CD4-positive, alpha-beta T cell treated with Interleukin-21 for 1 hour (primary cell): ENCODE measurements at places on chromosomes 5 and 9.

GRCh38 chr9:20508242-20508641 is 114.1 kb downstream of the MLLT3 start:
- DNase-seq, result no peak

DNA sequence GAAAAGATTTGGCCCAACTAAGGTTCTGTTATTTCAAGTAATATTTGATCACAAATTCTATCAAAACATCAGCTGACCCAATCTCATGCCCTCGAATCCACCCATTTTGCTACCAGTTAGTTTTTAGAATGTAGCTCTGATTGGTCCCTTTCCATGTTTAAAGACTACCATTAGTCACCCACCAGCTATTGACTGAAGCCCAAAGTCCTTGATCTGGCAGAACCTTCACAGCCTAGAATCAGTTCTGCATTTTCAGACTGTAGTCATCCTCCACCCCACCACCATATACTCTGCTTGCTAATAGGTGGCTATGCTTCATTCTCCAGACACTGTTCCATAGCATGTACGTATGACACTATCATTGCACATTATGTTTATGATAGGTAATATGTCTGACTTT is 182.2 kb upstream of the TARS1 start:
- no peak for DNase-seq

- no peak for DNase-seq
Measured at GRCh38 chr9:19117039-19117716, 10.1 kb downstream of the PLIN2 start.

DNA sequence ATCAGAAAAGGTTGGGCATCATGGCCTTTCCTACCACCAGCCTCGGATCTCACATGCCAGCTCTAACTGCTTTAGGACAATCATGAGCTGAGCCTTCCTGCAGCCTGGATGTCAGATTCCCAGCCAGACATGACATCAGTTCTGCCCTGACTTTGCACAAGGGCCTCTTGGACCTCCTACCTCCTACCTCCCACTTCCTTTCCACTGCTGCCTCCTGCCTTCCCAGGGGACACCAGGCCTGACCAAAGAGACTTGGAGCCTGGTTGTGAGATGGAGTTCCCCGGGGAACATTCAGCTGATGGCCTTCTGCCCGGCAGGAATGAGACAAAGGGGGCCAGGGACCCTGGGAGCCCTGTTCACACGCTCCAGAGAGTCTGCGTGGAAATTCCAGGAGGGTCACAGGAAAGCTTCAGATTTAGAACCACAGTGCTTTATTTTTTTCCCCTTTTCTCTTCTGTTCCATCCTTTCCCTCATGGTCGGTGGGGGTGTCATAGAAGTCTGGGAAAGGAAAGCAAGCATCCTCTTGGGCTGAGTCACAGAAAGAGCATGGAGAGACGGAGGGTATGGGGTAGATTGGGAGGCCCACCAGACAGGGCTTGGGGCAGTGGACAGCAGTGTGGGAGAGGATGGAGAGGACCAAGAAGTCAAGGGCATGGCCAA is 35.4 kb upstream of the IL17B start:
- no peak for DNase-seq

- DNase-seq, result no peak
Measured at GRCh38 chr9:102101723-102102122, 363.3 kb upstream of the GRIN3A start.

DNA sequence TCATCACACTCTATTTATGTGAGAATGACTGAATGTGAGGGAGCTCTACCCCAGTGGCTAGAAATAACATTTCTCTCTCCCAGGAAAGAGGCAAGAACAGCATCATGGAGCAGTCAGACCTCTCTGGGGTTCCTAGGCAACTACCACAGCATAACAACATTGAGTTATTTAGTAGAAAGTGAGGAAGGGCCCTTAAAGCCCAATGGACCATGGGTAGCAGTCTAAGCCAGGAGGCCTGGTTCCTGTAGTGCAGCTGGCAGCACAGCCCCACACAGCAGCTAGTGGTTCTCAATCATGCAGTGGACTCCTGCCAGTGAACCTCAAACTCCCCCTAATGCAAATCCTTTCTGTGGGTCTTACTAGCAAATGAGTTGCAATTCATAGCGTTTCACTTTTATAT is 55.3 kb downstream of the SPEF2 start:
- peak; percentile 51 for DNase-seq

GRCh38 chr5:122880170-122880689 is 34.8 kb downstream of the SNX24 start:
- no peak for DNase-seq

DNA sequence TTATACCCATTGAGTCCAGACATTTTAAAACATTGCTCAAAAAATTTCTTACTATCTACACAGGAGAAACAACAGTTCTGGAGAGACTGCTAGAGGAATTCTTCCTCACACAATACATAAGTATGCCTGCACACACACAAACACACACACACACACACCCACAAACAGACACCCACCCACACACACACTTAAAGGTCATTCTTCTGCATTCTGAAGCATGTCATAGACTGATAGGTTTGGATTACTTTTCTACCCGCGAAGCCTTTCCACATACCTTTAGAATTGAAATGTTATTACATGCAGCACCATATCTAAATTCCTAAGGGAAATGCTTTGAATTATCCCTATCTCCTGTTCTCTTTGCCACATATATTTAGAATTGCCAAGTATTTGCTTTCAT is 80.2 kb downstream of the FAM174A start:
- no peak for DNase-seq
